ENCODE measurements at places on chromosomes 12 and 14. TPM values are rescaled to one million over a fixed set of nuclear protein-coding genes. Genes with fewer than 3 reads are reported as not detected.

- no peaks in the 10 kb centered on the region for H3K4me1 ChIP-seq
- H3K27me3 ChIP-seq = peaks cover 67% of the 10 kb centered on the region
- no peak overlapping the region for H3K4me3 ChIP-seq
- H3K36me3 ChIP-seq = no peaks in the 10 kb centered on the region
Observed at GRCh38 chr14:36513451-36514277, 6.4 kb downstream of the NKX2-1 start.

GRCh38 chr12:72072592-72073212, 134.1 kb downstream of the TPH2 start:
- H3K4me3 ChIP-seq = no peak overlapping the region
- no peaks in the 10 kb centered on the region for H3K36me3 ChIP-seq
- no peaks in the 10 kb centered on the region for H3K27me3 ChIP-seq
- no peak for DNase-seq
- no peak overlapping the region for H3K27ac ChIP-seq

- H3K4me1 ChIP-seq = peaks cover 4% of the 10 kb centered on the region
- H3K36me3 ChIP-seq = no peaks in the 10 kb centered on the region
- no peak for DNase-seq
- no peaks in the 10 kb centered on the region for H3K27me3 ChIP-seq
- no peak overlapping the region for H3K4me3 ChIP-seq
Observed at GRCh38 chr12:103882861-103883596, 42.0 kb upstream of the NT5DC3 start.

GRCh38 chr12:75651342-75651695, 139.9 kb upstream of the KRR1 start:
- no peaks in the 10 kb centered on the region for H3K4me1 ChIP-seq
- no peak overlapping the region for H3K27ac ChIP-seq
- H3K36me3 ChIP-seq = no peaks in the 10 kb centered on the region
- no peak overlapping the region for H3K4me3 ChIP-seq
- no peaks in the 10 kb centered on the region for H3K27me3 ChIP-seq

FAM181A gene
- total RNA-seq = not detected

MYF6 gene
- total RNA-seq = not detected

RTL1 gene
- total RNA-seq = not detected

All from T-cell (primary cell).